ENCODE measurements at places on chromosomes 1 and 21.

- no peak for DNase-seq
These were observed 20.8 kb upstream of the NR5A2 start for GRCh38 chr1:200006711-200007110.

DNA sequence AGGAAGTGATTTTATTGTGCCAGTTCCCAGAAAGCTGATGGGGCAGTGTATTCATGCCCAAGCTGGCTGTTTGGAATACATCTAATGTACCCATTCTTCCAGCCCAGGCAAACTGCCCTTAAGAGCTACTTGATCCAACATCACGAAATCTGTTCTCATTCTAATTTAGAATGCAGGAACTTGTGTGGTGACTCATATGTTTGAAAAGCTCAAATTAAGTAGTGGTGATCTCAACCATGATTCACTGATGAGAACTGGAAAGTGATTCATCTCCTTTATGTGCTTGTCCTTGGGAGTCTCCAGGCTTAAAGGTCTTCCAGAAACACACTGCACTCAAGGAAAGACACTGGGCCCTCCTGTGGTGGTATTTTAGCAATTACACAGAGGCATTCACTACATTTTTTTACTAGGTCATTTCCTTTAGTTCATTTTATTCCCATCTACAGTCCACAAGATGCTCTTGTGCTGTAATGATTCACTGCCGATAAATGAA, 65.4 kb downstream of the RPE65 start:
- DNase-seq: no peak

DNA sequence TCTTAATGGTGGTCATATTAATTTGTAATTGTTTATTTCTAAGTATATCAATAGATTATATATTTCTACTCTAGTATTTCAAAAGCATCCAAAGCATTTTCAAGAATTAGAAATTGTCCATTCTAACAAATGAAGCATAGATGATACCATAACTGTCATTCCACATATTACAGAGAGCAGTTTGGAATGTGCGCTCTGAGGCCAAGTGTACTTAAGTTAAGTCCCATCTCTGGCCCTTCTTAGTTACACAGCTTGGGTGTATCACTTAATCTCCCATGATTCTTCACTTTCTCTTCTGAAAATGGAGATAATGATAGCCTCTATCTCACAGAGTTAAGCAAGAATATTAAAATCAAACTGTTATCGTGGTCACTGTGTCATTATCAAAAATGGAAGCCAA, 281.1 kb downstream of the MRPL39 start:
- DNase-seq: no peak

DNA sequence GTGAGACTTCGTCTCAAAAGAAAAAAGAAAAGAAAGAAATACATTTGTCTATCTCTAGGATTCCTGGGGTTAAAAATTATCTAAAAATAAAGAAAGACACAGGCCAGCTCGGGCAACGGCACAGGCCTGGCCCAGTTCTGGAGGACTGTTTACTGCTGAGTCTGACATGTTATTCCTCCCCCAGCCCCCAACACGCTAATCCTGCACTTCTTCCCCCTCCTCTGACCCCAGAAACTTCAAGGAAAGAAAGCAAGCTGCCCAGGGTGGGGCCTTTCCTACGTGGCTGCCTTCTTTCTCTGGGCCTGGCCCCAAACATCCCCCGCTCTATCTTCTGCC, 40.0 kb downstream of the ACOT7 start:
- DNase-seq: no peak

GRCh38 chr1:154878371-154879037, 8.4 kb upstream of the KCNN3 start:
- DNase-seq: peak; percentile 35

DNA sequence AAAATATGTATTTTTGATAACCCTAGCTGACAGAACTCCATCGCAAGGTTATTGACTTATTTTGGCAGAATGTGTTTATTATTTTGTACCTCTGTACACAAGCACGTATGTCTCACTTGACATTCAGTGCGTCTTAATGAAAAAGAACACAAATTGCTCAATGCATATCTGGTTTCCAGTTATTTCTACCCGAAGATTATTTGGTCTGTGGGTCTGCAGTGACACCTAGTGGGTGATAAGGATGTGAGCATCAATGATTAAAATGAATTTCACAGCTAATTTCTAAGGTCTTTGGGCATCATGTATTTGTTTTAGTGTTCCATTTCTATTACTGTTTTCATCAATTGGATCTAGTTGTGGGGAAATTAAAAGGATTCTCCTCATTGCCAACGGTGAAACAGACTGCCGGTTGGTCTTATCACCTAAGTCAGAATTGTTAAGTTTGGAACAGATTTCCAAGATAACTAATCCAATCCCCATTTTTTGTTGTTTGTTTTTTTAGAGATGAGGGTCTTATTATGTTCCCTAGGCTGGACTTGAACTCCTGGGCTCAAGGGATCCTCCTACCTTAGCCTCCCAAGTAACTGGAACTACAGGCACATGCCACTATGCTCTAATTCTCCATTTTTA, 13.9 kb downstream of the DDX20 start:
- peak; percentile 71 for DNase-seq

DNA sequence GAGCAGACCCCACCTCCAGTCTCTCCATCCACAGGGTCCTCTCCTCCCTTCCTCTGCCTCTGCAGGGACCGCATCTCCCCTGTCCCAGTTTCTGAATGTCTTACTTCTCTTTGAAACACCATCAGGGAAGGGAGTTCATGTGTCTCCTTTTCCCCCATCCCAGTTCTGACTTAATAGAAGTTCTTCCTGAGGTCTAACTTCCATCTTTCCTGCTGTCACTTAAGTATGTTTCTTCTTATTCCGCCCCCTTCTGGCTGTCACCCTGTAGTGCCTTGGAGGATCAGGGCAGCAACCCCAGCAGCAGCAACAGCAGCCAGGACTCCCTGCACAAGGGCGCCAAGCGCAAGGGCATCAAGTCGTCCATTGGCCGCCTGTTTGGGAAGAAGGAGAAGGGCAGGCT, 29.3 kb downstream of the MYOG start:
- no peak for DNase-seq

GRCh38 chr21:18220498-18220897, 24.1 kb upstream of the CHODL start:
- DNase-seq: no peak

DNA sequence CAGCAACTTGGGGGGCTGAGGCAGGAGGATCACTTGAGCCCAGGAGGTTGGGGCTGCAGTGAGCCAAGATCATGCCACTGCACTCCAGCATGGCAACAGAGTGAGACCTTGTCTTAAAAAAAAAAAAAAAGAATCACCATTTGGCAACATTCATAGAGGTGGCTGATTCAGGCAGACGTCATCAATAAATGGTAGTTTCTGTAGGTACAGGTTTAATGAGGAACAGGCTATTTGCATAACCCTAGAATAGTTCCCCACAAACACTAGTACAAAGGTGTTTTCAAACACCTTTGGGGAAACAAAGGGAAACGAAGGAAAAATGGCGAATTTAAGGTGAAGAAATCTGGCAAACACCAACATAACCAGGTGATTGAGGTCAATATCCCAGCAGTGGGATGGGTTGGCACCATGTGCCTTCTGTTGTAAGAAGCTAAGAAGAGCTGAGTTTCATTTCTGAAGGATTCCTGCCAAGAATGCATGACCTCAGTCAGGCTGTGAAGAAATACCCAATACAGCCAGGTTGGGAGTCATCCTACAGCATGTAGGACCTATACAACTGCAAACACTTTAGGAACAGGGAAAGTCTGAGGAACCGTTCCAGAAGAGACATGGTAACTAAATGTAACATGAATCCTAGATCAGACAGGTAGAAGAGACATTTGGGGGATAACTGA, 5.6 kb downstream of the LPAR3 start:
- no peak for DNase-seq

DNA sequence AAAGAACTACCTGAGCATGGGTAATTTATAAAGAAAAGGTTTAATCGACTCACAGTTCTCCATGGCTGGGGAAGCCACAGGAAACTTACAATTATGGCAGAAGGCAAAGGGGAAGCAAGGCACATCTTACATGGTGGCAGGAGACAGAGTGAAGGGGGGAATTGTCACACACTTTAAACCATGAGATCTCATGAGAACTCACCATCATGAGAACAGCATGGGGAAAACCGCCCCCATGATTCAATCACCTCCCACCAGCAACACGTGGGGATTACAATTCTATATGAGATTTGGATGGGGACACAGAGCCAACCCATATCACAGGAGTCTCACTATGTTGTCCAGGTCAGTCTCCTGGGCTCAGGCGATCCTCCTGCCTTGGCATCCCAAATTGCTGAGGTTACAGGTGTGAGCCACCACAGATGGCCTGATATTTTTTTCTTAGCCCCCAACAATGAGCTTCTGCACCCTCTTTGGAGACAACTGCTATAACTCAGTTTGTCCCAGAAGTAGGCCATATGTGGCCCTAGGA, 22.5 kb upstream of the MORC3 start:
- no peak for DNase-seq

- no peak for DNase-seq
These were observed 14.5 kb downstream of the PATJ start for GRCh38 chr1:61756773-61757172.

DNA sequence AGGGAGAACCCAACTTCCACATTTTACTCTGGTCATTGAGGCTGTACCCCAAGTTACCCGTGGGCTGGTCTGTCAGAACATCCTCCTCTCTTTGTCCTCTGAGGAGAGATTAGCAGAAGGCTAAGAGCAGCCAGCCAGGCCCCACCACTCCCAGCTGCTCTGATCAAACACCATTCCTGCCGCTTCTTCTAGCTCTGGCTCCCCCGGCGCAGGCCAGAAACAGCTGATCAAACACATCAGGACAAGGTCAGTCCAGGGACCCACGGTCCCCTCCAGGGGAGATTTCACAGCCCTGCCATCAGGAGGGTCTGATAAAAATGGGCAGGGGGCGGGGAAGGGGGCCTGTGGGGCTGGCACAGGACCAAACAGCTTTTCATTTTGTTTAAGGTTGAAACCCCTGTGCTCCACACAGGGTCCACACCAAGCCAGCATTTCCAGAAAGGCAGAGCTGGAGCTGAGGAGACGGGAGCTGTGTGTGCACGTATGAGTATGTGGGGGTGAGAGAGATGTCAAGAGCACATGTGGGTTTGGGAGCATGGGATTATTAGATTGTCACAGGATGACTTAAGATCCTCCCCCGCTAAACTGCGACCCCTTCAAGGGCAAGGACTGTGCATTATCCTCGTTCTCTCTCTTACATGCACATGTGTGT, 29.9 kb upstream of the EPHA8 start:
- no peak for DNase-seq

DNA sequence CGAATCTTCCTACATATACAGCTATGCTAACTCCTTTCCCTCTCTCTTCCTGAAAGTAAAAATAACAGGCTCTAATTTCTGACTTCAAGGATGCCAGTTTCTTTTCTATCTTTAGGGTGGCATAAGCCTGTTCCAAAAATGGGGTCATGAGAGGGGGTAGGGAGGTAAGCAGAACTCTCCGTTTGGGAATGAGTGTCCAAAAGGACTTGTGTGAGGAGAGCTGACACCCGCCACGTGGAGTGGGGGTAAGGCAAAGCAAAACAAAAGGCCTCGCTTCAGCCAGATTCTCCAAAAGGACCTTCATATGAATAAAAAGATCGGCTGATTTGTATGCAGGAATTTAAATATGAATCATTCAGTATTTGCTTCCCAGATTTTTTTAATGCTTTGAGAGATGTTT, 28.6 kb downstream of the PLPPR4 start:
- DNase-seq: no peak

DNA sequence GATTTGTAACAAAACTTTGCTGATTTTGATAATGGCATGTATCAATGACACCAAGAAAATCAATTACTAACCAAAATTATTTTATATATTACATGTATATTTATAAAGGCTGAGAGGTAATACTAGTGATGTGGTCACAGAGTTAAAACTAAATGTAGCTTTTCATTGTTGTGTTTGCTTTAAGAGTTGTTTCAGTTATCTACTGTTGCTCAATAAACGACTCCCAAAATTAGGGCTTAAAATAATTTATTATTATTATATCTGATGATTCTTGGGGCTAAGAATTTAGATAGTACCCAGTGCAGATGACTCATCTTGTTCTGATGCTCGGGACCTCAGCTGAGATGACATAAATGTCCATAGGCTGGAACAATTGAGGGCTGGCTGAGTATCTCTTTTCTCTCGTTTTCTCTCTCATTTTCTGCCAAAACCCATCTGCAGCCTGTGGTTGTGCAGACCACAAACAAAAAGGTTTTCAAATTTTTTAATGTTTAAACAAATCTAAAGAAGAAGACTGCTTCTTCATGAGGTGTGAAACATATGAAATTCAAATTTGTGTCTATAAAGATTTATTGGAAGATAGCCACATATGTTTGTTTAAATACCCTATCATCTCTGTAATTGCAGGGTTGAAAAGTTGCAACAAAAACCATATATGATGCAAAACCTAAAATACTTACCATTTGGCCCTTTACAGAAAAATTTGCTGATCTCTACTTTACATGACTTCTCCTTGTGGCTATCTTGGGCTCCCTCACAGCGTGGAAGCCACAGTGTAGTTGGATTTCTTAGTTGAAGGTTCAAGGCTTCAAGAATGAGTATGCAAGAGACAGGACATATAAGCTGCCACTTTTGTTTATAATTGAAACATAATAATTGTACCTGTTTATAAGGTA, 14.8 kb upstream of the PTPRC start:
- DNase-seq: no peak

DNA sequence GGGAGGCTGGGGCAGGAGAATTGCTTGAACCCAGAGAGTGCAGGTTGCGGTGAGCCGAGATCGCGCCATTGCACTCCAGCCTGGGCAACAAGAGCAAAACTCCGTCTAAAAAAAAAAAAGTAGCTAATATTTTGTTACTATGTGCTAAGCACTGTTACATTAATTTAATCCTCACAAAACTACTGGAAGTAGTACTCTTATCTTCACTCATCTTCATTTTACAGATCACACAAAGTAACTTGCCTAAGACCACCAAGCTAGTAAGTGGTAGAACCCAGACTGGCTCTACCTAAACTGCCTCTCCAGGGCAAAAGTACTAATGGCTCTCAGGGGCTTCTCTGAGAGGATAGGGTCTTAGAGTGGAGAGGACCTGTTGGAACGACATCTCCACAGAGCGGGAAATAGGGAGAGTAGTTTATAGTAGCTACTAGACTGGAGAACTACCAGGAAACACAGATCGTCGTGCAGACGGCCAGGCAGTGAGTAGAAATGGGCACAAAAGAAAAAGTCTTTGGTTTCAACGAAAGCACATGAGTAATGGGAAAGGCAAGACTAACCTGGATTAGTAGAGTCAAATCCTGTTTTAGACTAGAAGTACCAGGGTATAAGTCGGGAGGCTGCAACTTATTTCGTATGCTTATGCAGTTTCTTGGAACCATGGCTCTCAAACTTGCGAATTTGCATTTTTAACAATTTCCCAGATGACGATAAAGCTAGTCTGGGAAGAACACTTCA, 1.4 kb downstream of the CLCC1 start:
- no peak for DNase-seq

- DNase-seq: no peak
These were observed 18.4 kb downstream of the RUNX3 start for GRCh38 chr1:24911651-24912155.
